Left hindlimb (tissue), 1 donor: ENCODE measurements at places on chromosomes 7 and 10.

DNA sequence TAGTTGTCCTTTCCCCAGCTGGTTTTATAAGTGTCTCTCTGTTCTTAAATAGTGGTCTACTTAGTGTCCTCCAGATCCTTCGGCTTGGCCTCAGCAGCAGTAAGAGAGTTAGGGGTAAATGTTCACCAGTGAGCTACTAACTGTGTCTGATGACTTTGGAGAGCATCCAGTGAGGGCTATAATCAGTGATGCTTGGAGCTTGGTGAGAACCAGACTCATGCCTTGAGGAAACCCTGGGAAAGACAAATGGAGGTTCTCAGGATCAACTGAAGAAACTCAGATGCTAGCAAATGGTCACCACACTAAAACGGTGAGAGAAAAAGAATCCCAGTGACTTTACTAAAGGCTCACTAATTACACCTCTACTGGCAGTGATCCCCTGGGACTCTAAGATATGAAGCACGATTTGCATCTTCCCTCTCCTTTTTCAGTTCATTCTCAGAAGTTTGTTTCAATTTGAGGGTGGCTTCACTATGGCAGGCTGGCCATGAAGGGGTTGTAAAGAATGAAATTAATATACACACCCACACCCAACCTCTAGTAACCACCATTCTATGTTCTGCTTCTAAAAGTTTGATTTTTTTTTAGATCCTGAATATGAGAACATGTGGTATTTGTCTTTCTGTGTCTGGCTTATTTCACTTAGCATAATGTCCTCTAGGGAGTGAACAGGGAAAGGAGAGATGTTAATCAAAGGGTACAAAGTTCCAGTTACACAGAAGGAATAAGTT lies 177.9 kb downstream of the PDE1C start:
- DNase-seq: no peak

DNA sequence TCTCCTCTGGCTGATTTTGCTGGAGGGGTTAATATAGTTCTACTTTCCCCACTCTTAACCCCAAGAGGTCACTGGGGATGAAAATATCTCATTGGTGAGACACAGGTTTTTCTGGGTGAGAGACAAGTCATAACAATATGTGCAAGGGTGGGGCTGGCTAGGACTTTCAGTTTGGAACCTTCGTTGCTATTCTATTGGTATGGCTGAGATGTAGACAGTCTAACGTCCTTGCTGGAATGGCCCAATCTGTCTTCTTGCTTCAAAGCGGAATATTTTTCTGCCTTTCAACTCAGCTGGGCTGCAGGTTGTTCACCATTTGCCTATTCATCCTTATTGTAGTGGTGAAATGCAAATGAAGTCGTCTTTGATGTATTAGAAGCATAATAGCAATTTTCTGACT lies 267.3 kb upstream of the MKI67 start:
- no peak for DNase-seq

- no peak for DNase-seq
Observed at GRCh38 chr10:125520968-125521367, 162.0 kb downstream of the TEX36 start.

GRCh38 chr7:143003393-143004051 lies 23.4 kb downstream of the OR9A2 start:
- no peak for DNase-seq

- no peak for DNase-seq
Observed at GRCh38 chr10:110758128-110758765, 113.5 kb upstream of the PDCD4 start.

DNA sequence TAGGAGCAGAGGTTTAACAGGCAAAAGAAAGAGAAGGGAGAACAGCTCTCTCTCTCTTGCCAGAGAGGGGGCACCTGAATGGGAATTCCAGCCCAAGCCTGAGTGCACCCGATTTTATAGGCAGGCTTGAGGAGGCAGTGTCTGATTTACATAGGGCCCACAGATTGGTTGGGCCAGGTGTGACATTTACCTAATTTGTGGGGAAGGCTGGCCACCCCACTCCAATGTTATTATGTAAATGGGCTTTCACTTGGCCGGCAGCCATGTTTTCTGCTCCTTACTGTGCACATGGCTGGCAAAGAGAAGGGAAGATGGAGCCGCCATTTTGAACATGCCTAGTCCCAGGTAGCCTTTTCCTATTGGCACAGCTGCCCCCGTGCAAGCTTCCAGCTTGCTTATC lies 735.5 kb upstream of the AUTS2 start:
- DNase-seq: no peak

DNA sequence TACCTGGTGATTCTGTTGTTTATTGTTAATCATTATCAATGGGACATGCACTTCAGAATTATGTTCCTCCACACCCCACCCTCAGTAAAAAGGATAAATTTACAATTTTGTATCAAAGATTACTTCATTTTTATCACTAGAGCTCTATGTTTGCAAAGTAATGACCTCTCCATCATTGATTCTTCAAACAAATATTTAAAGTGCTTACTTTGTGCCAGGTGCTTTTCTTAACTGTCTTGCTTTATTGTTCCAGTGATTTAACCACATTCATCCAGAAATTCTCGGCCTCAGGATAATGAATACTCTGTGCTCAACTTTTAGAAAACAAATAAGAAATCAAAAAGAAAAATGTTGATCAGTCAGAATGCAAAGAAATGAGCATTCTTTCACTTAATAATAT lies 144.9 kb upstream of the FOXP2 start:
- no peak for DNase-seq

- DNase-seq: no peak
Observed at GRCh38 chr10:23067337-23067736, 28.0 kb upstream of the MSRB2 start.

- DNase-seq: peak; percentile 63
Observed at GRCh38 chr10:87505366-87506111, 846 bp downstream of the MINPP1 start.

GRCh38 chr10:8058274-8059111 lies 4.0 kb downstream of the GATA3 start:
- no peak for DNase-seq

DNA sequence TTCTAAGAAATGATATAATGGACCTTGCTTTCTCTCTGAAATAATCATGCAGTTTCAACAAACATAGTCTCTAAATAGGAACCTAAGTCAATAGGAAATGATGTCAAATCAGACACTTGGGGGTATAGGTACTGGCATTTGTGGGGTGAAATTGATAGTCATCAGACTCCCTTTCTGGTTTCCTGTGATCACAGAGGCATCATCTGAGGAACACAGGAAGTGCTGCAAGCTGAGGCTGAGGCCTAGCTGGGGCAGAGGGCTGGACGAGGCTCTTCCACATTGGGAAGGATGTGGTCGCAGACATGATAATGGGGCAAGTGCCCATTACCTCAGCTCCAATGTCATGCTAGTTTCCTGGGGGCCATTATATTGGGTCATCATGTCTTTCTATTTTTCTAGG lies 33.5 kb upstream of the TARP start:
- DNase-seq: no peak

GRCh38 chr7:130856866-130857265 lies 122.9 kb upstream of the KLF14 start:
- DNase-seq: no peak

GRCh38 chr7:125516194-125516593 lies 586.6 kb upstream of the POT1 start:
- DNase-seq: peak; percentile 53

DNA sequence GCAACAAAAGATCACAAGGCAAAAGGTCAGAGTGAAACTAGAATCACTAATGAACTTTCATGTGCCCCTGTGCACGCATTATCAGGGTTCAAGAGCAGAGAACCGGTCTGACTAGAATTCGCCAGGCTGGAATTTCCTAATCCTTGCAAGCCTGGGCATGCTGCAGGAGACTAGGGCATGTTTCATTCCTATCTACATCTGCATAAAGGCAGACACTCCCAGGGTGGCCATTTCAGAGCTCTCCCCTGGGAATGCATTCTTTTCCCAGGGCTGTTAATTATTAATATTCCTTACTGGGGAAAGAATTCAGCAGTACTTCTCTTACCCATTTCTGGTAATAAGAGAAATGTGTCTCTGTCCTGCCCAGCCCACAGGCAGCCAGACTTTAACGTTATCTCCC lies 90.5 kb downstream of the CDC14C start:
- no peak for DNase-seq

DNA sequence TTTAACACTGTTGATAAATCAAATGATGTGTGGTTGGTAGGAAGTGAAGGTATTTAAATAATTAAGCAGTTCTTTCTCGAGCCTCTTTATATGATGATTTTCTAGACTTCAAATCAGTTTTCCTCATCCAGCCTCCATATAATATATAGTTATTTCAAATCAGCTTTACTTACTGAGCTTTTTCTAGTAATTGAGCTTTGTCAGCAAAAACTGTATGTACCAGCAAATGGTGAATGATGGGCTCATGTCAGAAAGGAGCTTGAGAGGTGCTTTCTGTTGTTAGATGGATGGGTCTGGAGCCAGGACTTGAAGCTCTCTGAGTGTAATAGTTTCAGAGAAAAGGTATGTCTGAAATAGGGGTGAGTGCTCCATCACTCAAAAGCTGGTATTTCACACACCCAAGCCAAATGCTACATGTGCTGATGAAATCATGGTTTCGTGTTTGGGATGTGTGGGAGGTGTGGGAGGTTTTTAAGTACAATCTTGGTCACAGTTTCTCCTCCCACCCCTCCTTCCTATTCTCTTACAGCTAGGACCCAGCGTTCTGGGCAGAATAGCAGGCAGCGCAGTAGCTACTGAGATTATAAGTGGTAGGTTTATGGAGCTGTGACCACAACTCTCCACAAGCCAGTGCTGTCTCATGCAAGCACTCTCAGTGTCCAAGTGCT lies 55.8 kb downstream of the LRMDA start:
- no peak for DNase-seq

DNA sequence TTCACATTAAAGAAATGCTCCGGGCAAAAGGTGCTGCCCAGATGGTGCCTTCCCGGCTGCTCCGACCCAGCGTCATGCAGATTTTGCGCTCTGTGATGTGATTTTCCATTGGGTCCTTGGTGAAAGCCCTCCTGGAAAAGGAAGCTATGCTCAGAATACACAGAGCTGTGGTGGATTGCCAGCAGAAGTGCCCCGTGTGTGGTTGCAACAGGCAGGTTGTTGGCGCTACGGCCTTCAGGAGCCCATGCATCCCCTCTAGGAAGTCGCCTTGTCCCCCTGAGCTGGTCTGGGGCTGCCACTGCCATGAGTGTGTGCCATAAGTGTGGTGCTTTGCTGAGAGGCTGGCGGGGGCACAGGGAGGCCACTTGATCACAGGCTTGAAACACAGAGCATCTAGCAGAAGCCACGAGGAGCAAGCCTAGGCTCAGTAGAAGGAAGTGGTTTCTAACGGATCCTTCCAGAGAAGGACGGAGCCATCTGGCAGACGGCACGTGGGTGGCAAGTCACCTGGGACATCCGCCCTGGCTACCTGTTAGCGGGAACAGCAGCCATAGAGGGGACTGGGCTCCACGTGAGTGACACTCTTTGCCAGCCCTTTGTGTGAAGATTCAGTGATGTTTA lies 210.9 kb downstream of the CUX1 start:
- no peak for DNase-seq

DNA sequence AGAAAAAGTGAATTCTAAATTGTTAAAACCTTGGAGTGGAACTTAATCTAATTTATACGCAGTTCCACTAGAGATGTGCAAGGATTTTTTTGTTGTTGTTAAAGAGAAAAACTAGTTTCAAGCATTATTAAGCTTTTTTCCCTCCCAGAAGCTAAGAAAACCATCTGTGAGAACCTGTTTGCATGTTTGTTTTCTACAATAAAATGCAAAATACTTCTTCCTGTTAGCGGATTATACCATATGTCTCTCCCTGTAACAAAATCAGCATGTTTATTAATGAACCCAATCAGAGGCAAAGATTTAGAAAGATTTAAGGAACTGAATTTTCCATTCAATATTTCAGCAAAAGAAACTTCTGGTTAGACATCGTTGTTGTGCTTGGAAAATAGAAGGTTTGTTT lies 579.8 kb upstream of the GALNT17 start:
- no peak for DNase-seq

DNA sequence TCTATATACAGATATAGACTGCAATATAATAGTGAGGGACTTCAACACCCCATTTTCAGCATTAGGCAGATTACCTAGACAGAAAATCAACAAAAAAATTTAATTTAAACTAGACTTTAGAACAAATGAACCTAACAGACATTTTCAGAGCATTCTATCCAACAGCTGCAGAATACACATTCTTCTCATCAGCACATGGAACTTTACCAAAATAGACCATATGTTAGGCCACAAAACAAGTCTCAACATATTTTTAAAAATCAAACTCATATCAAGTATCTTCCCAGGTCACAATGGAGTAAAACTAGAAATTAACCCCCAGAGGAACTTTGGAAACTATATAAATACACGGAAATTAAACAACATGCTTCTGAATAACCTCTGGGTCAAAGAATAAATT lies 169.6 kb downstream of the MTERF1 start:
- no peak for DNase-seq

- no peak for DNase-seq
Observed at GRCh38 chr7:1210321-1210978, 22.2 kb upstream of the UNCX start.

DNA sequence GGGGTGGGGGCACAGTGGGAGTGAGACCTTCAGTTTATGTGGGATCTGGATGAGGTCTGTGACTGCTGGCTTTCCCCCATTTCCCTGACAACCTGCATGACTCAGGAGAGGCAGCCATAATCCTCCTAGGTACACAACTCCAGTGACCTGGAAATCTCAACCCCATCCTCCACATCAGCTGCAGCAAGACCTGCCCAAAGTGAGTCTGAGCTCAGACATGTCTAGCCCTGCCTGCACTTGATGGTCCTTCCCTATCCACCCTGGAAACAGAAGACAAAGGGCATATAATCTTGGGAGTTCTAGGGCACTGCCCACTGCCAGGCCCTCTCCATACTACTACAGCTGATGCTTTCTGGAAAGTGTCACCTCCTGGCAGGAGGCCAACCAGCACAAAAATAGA lies 75.6 kb downstream of the GRM8 start:
- DNase-seq: no peak

DNA sequence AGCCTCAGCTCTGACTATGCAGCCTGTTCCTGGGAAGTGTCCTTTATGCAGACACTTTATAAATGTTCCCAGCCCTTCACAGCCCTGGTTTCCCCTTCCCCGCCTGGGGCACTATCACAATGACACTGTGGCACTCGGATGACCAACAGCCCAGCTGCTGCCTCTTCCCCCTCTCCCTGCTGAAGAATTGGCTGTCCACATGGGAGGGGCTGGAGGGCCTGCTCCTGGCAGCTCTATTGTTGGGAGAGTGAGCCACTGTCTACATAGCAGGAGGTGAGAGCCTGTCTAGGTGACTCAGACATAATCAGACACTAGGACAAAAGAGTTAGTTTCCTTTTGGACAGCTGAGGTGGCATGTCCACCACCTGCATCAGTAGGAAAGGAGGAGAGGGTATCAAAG lies 437.5 kb downstream of the PLXNA4 start:
- peak; percentile 4 for DNase-seq
